ENCODE measurements at places on chromosomes 1 and 21.
A peak's percentile ranks its signal among the peaks of the same experiment; 100 is the strongest.

DNA sequence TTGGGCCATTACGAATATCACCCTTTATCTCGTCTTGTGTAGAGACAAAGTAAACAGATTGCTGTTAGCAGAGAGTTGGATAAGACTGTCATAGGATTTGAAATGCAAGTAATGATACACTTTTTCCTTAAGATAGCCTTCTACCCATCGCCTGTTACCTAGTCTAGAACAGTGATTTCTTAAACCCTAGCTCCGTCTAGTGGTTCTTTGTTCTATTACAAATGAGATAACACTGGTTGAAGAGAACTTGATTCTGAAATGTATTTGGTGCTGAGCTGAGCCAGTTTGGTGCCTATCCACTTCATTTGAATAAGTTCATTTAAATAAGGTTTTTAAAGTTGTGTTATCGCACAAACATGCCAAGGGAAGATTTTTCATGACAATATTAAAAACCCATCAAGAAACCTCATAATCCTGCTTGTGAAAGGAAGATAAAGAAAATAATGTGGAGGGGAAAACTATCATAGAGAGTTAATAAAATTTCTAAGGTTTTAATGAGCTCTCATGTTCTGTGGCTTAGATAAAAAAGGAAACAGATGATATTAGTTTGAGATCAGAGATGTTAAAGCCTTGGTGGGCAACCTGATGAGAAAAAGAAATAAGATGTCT is 1.5 kb upstream of the KCNH1 start:
- DNase-seq: no peak
- no peak overlapping the region for H3K4me3 ChIP-seq
- no peaks in the 10 kb centered on the region for H3K36me3 ChIP-seq
- no peak overlapping the region for H3K27ac ChIP-seq
- H3K27me3 ChIP-seq: no peaks in the 10 kb centered on the region
- H3K4me1 ChIP-seq: no peaks in the 10 kb centered on the region

DNA sequence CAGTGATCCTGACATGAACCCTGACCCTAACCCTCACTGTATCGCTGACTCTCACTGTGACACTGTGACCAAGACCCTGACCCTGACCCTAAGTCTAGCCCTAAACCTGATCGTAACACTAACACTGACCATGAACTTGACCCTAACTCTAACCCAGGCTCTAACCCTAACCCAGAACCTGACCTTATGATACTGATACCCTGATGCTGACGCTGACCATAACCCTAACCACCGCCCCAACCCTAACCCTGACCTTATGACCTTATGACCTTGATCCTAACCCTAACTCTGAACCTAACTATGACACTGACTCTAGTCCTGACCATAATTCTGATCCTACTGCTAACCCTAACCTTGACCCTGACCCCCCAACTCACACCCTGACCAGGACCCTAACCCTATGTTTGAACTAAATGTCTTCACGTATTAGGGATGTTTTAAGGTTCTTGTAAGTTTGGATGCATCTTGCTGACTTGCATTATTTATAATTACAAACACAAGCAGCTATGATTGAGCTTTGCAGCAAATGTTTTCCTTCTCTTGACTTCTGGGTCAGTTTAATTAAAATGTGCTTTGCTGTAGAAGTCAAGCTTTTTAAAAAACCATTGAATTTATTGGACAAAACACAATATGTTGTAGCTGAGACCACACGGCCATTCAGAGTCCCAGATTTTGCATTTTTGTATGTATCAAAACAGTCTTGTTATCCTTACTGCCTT is 23.9 kb upstream of the PRSS38 start:
- no peaks in the 10 kb centered on the region for H3K36me3 ChIP-seq
- no peak for DNase-seq
- peaks cover 19% of the 10 kb centered on the region for H3K4me1 ChIP-seq
- no peak overlapping the region for H3K4me3 ChIP-seq
- no peaks in the 10 kb centered on the region for H3K27me3 ChIP-seq

DNA sequence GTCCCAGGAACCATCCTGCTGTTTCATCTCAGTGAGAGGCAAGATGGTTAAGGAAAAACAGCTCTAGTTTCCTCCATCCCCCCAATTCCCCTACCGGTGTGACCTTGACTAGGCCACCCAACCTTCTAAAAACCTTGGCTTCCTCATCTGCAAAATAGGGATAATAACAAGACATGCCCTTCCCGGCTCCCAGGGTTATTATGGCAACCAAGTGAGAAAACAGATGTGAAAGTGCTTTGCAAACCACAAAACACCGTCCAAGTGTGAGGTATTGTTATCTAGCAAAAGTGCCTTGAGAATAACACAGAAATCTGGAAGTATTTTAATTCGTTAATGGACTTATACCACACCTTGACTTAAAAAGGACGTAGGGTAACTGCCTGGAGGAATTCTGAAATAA is 62.7 kb downstream of the ITPKB start:
- peaks cover under 1% of the 10 kb centered on the region for H3K36me3 ChIP-seq
- no peak for DNase-seq
- H3K27me3 ChIP-seq: no peaks in the 10 kb centered on the region
- peaks cover 43% of the 10 kb centered on the region for H3K4me1 ChIP-seq
- peak overlapping the region; percentile 29 for H3K27ac ChIP-seq

DNA sequence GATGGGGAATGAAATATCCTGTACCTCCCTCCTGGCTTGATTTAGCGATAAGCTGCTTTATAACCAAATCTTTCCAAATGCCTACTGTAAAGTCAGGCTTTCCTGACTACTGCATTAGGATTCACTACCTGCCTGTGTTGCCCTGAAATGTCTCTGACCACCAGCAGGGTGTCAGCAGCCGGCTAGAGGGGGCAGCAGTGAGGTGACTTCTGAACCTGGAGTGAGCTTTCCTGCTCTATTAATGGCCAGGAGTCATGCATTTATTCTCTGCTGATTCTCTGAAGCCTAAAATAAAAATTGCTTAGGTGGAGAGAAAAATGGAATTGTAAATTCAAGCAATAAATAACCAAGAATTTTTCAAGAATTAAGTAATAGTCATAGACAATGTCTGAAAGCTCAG is 2.5 kb downstream of the BACE2 start:
- H3K4me3 ChIP-seq: no peak overlapping the region
- H3K27me3 ChIP-seq: no peaks in the 10 kb centered on the region
- no peaks in the 10 kb centered on the region for H3K36me3 ChIP-seq
- H3K27ac ChIP-seq: no peak overlapping the region

Measured in SJCRH30 (cell line).